ENCODE measurements at places on chromosomes 5 and 9.
A peak's percentile ranks its signal among the peaks of the same experiment; 100 is the strongest.

- no peak for DNase-seq
Measured at GRCh38 chr9:71854811-71855210, 56.2 kb downstream of the ABHD17B start.

GRCh38 chr5:38765399-38765861 lies 80.4 kb upstream of the OSMR start:
- DNase-seq, result no peak

GRCh38 chr5:52754051-52754450 lies 33.7 kb upstream of the ITGA1 start:
- DNase-seq, result no peak

DNA sequence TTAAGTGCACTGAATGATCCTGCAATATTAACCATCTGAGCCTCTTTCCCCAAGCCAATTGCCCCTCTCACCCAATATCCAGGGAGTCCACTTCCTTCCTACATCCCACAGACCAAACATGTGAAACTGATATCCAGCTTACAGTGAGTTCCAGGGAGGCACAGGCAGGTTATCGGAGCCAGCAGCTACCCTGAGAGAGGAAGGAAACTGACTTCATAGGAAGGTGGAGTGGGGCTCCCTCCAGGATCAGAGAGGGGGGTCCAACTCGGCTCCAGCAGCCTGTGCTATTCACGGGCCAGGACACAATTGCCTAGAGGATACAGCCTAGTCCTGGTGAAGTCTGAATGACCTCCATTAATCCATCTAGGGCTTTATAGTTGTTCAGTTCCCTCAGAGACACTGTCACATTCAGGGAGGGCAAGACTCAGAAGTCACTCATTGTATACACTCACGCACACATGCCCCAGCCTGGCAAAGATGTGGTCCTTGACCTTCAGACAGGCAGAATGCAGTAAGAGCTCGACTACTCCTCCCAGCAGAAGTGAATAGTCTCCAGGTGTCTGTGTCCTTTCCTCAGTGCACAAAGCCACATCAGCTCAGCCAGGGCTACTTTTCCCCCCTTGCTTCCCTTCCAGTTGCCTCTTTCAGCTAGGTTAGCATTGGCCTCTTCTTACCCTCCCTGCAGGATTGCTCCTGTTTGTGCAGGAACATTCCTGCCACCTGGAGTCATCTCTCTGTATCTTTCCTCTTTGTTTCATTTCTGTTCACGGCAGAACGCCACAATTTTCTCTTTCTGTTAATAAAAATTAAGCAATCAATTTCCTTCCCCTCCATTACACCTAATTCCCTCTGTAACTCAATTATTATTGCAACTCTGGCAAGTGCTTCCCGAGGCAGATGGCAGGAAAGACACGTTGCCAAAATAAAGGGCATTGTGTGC lies 501.7 kb downstream of the ARHGEF28 start:
- DNase-seq, result no peak

DNA sequence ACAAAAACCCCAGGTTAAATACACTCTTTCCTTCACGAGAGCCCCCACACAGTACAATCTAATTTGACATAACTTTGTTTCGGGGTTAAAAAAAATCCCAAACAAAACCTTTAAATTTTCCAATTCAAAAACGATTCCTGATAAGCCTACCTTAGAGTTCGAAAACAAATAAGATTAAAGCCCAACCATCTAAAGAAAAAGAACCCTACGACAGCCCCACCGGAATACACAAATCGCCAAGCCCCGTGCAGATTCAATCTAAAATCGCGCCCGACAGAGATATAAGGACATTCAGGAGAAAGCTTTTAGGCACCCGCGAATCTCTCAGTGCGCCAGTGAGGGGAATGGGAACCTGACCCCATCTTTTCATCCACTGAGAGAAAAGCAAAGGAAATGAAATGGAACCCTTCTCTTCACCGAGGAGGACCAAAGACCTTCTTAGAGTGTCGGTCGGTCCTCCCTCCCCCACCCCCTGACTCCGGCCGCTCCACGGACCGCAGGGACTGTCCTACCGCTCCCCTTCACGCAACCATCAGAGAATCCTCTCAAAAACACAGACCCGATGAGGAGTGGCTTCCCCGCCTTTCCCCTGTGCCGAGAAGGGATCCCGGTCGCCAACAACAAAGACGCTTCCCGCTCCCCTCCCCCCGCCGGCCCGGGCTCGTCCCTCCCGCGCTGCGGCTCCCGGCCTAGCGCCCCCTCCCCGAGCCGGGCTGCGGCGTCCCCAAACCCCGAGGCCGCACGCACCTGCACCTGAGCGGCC lies 925 bp downstream of the ABHD17B start:
- no peak for DNase-seq

DNA sequence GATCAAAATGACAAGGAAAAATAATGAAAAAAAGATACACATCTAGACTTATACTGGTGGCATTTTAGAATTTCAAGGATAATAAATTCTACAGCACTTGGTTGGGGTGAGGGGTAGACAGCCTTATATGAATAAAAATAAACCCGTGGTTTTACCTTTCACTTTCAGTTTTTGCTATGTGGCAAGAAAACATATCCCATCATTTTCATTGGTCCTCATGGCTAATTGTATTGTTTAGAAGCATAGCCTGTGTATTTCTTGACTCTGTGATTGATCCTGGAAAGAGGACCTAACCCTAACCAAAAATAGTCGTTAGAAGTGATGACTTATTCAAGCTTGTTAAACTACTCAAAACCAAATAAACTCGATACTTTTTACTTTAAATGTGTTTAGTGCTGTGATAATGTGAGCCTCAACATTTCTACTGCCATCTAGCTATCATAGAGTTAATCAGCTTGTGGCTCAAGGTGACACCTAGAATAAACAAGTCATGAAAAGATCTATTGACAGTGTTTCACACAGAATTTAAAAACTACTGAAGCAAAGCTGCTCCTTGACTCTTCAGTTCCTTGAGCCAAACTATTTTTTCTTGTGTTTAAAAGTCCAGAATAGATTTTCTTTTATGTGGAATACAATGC lies 153.3 kb upstream of the IZUMO3 start:
- DNase-seq, result no peak

GRCh38 chr5:18970000-18970399 lies 1018.0 kb downstream of the CDH18 start:
- DNase-seq, result no peak

GRCh38 chr9:120388003-120388855 lies 191.7 kb downstream of the CDK5RAP2 start:
- no peak for DNase-seq

- no peak for DNase-seq
Measured at GRCh38 chr9:77981907-77982306, 49.7 kb downstream of the GNAQ start.

GRCh38 chr5:41109186-41109585 lies 38.0 kb upstream of the MROH2B start:
- no peak for DNase-seq

GRCh38 chr5:1538741-1539392 lies 15.1 kb upstream of the LPCAT1 start:
- no peak for DNase-seq

DNA sequence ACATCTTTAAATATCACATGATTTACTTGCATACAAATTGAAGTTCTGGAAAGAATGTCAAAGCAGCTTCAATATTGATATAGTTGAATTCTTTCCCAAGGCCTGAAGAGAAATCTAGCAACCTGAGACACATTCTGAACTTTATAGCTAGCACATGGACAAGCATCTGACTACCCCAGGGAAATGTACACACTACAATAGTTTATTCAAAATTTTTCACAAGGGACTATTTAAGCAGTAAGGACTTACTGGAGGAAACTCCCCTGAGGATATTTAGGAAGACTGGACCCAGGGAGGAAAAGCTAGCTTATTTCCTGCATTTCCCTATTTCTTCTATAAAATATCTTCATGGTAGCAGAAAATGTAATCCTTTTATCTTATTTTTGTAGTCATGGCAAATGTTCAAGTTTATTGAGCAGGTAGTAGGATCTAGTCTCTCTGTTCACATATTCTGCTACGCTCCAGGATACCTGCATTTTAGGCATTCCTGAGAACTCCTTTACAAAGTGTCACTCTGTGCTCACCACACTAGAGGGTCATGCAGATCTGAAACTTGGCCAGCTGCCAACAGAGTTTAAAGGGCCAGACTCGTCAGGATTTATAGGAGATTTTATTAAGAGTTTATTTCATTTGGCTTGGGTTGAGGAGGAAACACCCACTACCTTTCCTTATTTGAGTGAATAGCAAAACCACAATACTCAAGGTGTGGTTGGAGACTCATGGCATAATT lies 348.4 kb upstream of the FTMT start:
- DNase-seq, result no peak

GRCh38 chr5:40669606-40670390 lies 9.9 kb upstream of the PTGER4 start:
- DNase-seq, result no peak

GRCh38 chr9:36177571-36177970 lies 8.4 kb downstream of the CCIN start:
- no peak for DNase-seq

- DNase-seq, result no peak
Measured at GRCh38 chr5:135013445-135013844, 20.6 kb downstream of the PITX1 start.

DNA sequence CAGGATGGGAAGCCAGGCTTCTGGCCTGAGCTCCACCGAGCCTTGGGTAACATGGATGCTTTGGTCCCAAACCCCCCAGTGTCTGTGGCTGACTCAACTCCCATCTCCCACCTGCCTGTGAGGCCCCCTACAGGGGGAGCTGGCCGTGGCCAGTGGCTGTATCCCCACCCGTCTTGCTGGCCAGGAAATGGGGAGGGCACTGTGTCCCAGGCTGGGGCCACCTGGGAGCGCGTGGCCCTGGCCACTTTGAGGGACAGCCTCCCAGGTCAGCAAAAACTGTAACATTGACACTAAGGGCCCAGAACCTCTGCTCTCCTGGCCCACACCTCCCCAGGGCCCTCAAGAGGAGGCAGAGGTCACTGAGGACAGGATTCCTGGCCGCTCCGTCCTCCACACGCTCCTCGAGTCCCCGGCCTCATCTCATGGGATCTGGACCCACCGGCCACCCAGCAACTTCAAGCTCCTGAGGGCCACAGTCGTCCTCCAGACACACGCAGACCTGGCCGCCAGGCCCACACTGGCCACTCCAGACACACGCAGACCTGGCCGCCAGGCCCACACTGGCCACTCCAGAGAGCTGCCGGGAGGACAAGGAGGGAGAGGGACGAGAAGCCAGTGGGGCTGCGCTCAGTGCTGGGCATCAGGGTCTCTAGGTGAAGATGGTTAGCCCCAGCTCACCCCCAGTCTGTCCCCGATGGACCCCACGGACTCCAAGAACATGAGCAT lies 44.2 kb downstream of the DBH start:
- DNase-seq, result no peak

- no peak for DNase-seq
Measured at GRCh38 chr9:92439921-92440750, 15.9 kb upstream of the OMD start.

GRCh38 chr9:93450945-93451815 lies at the start of gene FAM120A:
TSS of gene FAM120A (plus strand) at chr9:93451685. CDS start at chr9:93451916, 231 bp downstream.
- DNase-seq, result peak; percentile 12

GRCh38 chr9:97735070-97735600 lies 38.0 kb upstream of the XPA start:
- no peak for DNase-seq

DNA sequence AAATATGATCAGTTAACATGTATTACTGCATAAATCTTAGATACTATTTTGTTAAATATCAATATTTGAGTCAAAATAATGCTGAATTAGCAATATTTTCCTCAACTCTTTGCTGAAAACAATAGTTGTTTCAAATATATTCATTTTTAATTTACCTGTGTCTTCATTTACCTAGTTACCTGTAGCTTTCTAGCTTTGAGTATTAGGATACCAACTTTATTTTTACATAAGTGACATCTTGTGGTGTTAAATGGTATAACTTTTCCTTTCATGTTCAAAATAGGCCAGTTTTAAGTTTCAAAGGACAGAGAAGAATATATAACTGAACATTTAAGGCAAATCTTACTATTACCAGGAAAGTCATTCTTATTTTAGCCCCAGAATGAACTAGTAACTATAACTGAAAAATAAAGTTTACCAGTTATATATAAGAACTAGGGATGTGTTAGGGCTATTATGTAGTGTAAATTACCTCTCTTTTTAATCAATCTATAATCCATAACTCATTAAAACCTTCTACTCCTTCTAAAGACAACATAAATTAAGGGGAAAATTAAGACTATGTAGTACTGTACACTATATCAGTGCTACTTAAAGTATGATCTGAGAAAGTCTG lies 25.3 kb downstream of the AP3B1 start:
- DNase-seq, result no peak

GRCh38 chr9:107992271-107992670 lies 502.7 kb upstream of the KLF4 start:
- no peak for DNase-seq

DNA sequence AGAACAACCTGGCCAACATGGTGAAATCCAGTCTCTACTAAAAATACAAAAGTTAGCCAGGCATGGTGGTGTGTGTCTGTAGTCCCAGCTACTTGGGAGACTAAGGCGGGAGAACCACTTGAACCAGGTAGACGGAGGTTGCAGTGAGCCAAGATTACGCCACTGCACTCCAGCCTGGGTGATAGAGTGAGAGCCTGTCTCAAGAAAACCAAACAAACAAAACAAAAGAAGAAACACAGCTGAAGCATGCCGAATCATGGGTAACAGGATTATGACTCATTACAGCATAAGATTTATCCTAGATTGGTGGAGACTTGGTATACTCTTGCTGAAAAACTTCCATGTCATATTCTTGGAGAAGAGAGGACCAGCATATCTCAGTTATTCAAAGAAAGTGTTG lies 236.7 kb upstream of the CCNH start:
- no peak for DNase-seq

DNA sequence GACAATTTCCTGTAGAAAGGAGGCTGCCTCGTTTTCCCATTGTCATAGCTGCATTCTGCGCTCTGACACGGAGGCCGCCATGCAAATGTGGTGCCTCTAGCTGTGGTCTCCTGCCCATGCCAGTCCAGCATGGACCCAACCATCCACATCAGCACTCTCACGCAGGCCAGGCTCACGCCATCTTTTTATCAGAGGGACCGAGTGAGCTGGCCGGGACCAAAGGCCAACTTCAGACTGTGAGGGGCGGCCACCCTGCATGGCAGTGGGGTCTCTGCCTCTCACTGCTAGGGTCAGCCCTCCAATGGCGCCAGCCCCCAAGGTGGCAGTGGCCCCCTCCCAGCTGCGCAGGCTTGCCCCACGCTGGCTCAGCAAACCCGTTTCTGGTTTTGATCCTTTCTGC lies 131.9 kb upstream of the LMX1B start:
- DNase-seq, result no peak

GRCh38 chr5:67015541-67016191 lies 180.9 kb downstream of the CD180 start:
- no peak for DNase-seq

- no peak for DNase-seq
Measured at GRCh38 chr9:121750715-121751623, 99.5 kb downstream of the DAB2IP start.

GRCh38 chr9:136952321-136952850 lies 313 bp downstream of the LCN12 start:
- DNase-seq, result no peak

DNA sequence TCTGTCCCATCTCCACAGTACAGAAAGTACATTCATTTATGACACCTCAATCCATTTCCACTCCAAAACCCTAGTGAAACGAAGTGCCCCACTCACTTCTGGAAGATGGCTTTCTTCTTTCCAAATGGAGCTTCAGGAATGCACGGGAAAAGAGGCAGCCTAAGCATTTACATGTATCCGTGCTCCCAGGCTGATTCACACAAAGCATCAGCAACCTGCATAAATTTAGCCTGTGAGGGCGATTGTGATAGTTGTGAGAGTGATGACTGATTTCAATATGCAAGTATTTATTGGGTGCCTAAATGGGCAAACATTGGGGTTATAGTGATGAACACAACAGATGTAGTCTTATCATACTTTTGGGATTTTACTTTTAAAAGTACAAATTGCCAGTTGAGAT lies 86.6 kb downstream of the PLPPR1 start:
- no peak for DNase-seq

GRCh38 chr5:139457653-139458306 lies 4.8 kb downstream of the ECSCR start:
- DNase-seq, result no peak
